ENCODE measurements at places on chromosomes 5 and 9. TPM values are rescaled to one million over a fixed set of nuclear protein-coding genes. Genes with fewer than 3 reads are reported as not detected.

The CDKN2A gene
- 3.8 TPM for total RNA-seq

The DYNC2I2 gene
- 15.3 TPM for total RNA-seq

The PCSK5 gene
- total RNA-seq, result 37.5 TPM

The PHAX gene
- total RNA-seq, result 32.0 TPM

The NRG2 gene
- 0.81 TPM for total RNA-seq

The SLC27A4 gene
- 15.3 TPM for total RNA-seq

The GPX8 gene
- 29.8 TPM for total RNA-seq

The IFNB1 gene
- total RNA-seq, result not detected

The PTGR1 gene
- total RNA-seq, result 18.2 TPM

The CATSPER3 gene
- total RNA-seq, result 0.29 TPM

The BHMT2 gene
- 16.3 TPM for total RNA-seq

The BARHL1 gene
- total RNA-seq, result not detected

The PCDHB2 gene
- 4.1 TPM for total RNA-seq

The SPATA31A3 gene
- total RNA-seq, result not detected

The SMC2 gene
- total RNA-seq, result 6.3 TPM

The TMEM8B gene
- total RNA-seq, result 20.8 TPM

The ANKRD33B gene
- 4.9 TPM for total RNA-seq

The ANXA2R gene
- total RNA-seq, result 6.4 TPM

The TPRN gene
- 4.3 TPM for total RNA-seq

The PHYHD1 gene
- total RNA-seq, result 20.5 TPM

The SLC23A1 gene
- total RNA-seq, result not detected

The PCA3 gene
- 0.81 TPM for total RNA-seq

The MSX2 gene
- total RNA-seq, result 2.9 TPM

The ANAPC2 gene
- total RNA-seq, result 38.7 TPM

The SLCO4C1 gene
- total RNA-seq, result 1.6 TPM

The DBH gene
- total RNA-seq, result not detected

The STK32A gene
- total RNA-seq, result 6.4 TPM

The SLCO6A1 gene
- 0.75 TPM for total RNA-seq

The SERF1B gene
- 28.7 TPM for total RNA-seq

The SLC34A3 gene
- not detected for total RNA-seq

All from aorta (tissue), 5 donors.